ENCODE measurements at places on chromosomes 16 and 17.

- DNase-seq = no peak
Observed at GRCh38 chr17:50920891-50921586, 54.9 kb upstream of the TOB1 start.

- no peak for DNase-seq
Observed at GRCh38 chr17:75341784-75342486, 52.7 kb upstream of the SLC25A19 start.

DNA sequence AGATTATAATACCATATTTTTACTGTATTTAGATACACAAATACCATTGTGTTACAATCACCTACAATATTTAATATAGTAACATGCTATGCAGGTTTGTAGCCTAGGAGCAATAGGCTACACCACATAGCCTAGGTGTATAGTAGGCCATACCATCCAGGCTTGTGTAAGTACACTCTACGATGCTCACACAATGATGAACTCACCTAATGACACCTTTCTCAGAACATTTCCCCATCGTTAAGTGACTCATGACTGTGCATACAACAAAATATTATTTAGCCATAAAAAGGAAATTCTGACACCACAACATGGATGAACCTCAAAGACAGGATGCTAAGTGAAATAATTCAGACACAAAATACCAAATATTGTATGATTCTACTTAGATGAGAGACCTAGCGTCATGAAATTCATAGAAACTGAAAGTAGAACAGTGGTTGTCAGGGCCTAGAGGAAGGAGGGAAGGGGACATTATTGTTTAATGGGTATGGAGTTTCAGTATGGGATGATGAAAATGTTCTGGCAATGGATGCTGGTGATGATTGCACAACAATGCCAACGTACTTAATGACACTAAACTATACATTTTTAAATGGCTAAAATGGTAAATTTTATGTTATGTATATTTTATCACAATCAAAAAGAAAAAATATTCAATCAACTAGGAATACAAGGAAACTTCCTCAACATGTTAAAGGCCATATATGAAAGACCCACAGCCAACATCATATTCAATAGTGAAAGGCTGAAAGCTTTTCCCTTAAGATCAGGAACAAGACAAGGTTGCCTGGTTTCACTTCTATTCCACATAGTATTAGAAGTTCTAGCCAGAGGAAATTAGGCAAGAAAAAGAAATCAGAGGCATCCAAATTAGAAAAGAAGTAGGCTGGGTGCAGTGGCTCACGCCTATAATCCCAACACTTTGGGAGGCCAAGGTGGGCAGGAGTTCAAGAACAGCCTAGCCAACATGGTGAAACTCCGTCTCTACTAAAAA is 5.9 kb upstream of the C16orf87 start:
- DNase-seq = no peak

DNA sequence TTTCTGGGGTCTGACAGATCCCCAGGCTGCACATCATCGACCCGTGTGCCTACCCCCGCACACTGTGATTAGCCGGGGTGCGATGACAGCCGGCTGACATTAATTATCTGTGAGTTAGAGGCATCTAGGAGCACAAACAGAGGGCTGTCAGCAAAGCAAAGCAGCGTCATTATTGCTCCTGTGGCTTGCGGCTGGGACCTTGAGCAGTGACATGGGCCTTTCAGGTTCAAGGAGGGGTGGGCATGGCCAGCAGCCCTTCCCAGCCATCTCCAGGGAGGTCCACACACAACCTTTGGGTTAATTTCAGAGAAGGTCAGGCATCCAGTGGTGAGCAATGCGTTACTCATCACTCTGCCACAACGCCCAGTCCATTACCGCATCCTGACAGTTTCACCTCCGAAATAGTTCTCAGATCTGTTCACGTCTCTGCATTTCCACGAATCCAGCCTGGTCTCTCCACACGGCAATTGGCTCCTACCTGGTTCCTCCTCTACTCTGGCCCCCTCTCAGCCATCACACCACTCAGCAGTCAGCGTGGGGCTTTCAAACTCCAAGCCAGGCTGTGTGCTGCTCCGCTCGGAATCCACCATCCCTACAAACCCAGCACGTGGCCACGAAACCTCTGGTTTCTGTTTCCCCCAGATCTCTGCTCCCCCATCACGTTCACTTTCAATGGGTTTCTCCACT is 249.7 kb upstream of the C16orf82 start:
- DNase-seq = no peak

DNA sequence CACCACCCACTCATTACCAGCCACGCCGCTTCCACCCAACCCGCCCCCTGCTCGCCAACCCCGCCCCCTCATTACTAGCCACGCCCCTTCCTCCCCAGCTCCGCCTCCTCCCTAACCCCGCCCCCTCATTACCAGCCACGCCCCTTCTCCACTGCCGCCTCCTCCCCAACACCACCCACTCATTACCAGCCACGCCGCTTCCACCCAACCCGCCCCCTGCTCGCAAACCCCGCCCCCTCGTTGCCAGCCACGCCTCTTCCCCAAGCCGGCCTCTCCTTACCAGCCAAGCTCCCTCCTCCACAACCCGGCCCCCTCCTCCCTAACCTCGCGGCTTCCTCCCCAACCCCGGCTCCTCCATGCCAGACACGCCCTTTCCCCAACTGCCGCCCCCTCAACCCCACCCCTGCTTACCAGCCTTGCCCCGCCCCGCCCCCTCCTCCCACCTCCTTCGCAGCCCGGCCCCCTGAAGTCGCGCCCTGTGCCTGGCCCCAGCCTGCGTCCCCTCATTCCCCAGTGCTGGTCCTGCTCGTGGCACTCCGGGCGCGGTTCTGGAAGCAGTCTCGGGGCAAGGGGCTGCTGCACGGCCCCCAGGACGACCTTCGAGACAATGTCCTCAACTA is 7.3 kb downstream of the SLC22A31 start:
- DNase-seq = peak; percentile 10

GRCh38 chr17:37698911-37699255 is 46.0 kb downstream of the HNF1B start:
- no peak for DNase-seq

DNA sequence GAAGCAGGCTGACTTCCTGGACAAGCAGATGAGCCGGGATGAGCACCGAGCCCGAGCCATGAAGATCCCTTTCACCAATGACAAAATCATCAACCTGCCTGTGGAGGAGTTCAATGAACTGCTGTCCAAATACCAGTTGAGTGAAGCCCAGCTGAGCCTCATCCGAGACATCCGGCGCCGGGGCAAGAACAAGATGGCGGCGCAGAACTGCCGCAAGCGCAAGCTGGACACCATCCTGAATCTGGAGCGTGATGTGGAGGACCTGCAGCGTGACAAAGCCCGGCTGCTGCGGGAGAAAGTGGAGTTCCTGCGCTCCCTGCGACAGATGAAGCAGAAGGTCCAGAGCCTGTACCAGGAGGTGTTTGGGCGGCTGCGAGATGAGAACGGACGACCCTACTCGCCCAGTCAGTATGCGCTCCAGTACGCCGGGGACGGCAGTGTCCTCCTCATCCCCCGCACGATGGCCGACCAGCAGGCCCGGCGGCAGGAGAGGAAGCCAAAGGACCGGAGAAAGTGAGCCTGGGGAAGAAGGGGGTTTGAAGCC is 11.0 kb downstream of the NFE2L1 start:
- no peak for DNase-seq

GRCh38 chr16:89154390-89155183 is 17.0 kb upstream of the CDH15 start:
- DNase-seq = no peak

- no peak for DNase-seq
Observed at GRCh38 chr16:351804-352520, 561 bp downstream of the AXIN1 start.

DNA sequence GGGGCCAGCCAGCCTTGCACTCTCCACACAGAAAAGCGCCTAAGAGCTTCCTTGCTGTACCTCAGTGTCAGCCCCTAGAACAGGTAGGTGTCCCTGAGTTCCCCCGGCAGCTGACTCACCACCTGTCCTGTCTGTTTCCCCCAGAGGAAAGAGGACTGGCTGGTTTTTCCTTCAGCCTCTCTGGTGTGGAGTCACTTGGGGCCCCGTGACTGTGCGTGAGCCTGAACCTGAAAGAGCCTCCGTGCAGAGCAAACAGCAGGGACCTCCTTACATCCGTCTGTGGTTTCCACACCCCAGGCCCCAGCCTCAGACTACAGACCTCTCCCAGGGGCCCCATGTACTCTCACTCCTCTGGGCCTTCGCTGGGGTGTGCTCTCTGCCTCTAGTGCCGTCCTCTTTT is 87.8 kb downstream of the GNAO1 start:
- no peak for DNase-seq

- no peak for DNase-seq
Observed at GRCh38 chr17:37294888-37295287, 80.9 kb upstream of the C17orf78 start.

GRCh38 chr16:49883076-49884014 is 27.4 kb upstream of the ZNF423 start:
- no peak for DNase-seq

DNA sequence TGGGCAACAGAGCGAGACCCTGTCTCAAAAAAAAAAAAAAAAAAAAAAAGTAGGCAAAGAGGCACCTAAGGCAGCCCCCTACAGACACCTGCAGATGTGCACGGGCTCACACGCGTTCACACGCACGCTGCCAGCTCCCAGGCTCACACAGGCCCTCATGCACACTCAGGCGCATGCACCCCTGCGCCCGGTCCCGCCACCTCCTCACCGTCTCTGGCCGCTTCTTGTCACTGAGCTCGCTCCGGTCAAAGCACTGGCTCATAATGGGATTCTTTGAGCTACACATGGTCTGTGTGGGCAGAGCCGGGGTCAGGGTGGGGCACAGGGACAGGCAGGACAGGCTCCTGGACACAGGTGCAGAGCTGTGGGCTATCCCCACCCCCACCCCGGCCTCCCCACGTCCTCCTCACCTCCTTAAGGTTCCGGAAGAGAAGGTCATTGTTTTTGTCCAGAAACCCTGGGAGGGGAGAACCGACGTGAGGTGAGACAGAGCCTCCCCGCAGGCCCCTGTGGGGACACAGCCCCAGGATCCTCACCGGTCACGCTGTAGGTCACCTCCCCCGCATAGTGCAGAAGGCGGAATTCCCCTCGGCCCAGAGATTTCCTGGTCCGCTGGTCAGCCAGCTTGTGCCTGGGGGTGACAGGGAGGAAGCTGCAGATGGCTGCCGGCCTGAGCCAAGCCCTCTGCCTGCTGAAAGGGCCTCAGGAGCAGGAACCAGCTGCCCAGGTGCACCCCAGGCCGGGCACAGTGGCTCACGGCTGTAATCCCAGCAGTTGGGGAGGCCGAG is 17.9 kb downstream of the MYO1C start:
- DNase-seq = no peak

DNA sequence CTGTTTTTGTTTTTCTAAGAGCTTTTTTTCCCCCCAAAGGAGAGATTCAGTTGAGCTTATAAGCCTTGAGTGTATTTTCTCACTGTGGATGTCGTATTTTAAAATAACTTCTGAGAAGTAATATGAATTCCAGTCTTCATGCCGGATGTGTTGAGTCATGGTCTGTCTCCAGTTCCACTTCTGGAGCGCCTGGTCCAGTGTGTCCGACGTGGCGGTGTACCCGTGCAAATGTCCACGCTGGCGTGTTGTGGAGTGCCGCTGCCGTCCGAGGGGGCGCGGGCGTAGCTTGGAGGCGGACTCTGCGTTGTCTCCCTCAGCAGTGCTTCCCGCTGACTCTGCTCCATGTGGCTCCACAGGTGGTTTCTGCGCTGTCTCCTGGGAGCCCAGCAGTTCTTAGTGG is 60.9 kb upstream of the ZNF750 start:
- DNase-seq = no peak

- DNase-seq = no peak
Observed at GRCh38 chr16:85301231-85301630, 189.0 kb upstream of the CIBAR2 start.
